ENCODE measurements at places on chromosomes 2 and 18.

GRCh38 chr2:120303177-120303576, 42.8 kb upstream of the INHBB start:
- no peak for DNase-seq

GRCh38 chr2:223365158-223365679, 236.9 kb downstream of the SCG2 start:
- DNase-seq, result no peak

GRCh38 chr2:112314856-112315255, 39.5 kb downstream of the ZC3H6 start:
- no peak for DNase-seq

- no peak for DNase-seq
These were observed 3.7 kb upstream of the ZEB2 start for GRCh38 chr2:144523596-144524117.

- DNase-seq, result no peak
These were observed 81.8 kb downstream of the HDAC4 start for GRCh38 chr2:239318790-239319661.

DNA sequence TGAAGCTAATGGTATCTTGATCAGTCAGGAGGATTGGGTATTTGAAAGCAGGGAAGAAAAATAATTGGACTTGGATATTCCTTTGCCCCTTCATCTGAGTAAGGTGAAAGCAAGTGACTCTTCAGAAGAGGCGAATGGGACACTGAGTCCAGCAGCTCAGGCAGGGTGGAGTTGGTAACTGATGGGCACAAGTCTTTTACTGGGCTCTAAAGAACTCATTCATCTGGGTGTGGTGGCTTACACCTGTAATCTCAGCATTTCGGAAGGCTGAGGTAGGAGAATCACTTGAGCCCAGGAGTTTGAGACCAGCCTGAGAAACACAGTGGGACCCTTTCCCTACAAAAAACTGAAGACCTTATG, 11.2 kb downstream of the CFLAR start:
- DNase-seq, result no peak

GRCh38 chr2:179671043-179671981, 190.1 kb downstream of the ZNF385B start:
- no peak for DNase-seq

GRCh38 chr2:11155381-11156035, at the start of gene SLC66A3:
Gene SLC66A3, plus strand, starts transcription at chr2:11155467. Its CDS starts 80 bp downstream, at chr2:11155547.
- peak; percentile 83 for DNase-seq

- no peak for DNase-seq
These were observed 138.6 kb upstream of the CHAC2 start for GRCh38 chr2:53629001-53629400.

GRCh38 chr2:101752716-101753616, 55.5 kb downstream of the MAP4K4 start:
- no peak for DNase-seq

DNA sequence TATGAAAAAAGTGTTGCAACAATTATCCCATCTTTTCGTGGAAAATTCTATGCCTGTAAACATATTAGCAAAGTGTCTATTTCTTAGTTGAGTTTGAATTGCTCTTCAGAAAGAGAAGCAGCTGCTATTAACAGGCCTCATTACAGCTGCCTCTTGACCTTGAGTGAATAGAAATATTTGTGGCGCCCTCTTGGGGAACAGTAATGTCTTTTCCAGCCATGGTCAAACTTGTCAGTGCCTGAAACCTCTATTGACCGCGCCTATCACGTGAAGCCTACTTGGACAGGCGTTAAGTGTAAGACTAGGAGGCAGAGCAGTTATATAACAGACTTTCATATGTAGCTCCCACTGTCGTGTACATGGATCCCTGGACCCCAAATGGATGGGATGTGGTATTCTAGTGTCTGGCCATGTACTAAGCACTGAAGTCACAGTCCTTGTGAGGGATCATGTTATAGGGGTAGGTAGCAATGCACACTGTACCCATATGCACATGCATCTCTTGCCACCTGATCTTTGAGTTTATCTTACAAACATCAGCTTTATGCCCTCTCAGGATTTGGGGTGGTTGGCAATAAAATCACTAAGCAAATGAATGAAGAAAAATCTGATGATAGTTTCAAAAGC, 245.0 kb downstream of the PTGR3 start:
- DNase-seq, result no peak

- no peak for DNase-seq
These were observed 148.1 kb downstream of the TMEM163 start for GRCh38 chr2:134570676-134571075.

- DNase-seq, result no peak
These were observed 63.9 kb downstream of the GATA6 start for GRCh38 chr18:22233266-22233665.

- peak; percentile 39 for DNase-seq
These were observed at the start of gene ZEB2 for GRCh38 chr2:144519934-144520731. Gene ZEB2, minus strand, starts transcription at chr2:144520119. Its CDS starts 2,769 bp downstream, at chr2:144517350.

DNA sequence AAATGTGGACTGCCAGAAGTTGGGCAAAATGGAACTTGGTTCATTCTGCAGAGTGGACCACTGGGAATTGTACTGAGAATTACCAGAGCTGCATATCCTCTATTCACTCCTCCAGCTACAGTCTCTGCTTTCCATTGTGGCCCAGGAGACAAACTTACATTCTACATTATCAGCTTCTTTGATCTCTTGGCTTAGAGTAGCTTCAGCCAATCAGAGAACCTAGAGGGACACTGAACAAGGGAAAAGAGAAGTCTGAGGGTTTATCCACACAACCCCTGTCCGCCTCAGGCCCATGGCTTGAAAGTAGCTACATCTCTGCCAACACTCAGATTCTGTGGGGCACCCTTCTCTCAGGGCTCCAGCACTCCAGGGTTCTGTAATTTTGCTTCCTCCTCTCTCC, 251.1 kb downstream of the TRIB2 start:
- DNase-seq, result no peak

All from activated CD4-positive, alpha-beta T cell treated with anti-CD3 and anti-CD28 coated beads for 48 hours (primary cell).